ENCODE measurements at places on chromosomes 7 and 10. TPM values are rescaled to one million over a fixed set of nuclear protein-coding genes. Genes with fewer than 3 reads are reported as not detected.

- H3K27me3 ChIP-seq, result no peaks in the 10 kb centered on the region
- no peaks in the 10 kb centered on the region for H3K36me3 ChIP-seq
- H3K4me1 ChIP-seq, result no peaks in the 10 kb centered on the region
- no peak overlapping the region for H3K27ac ChIP-seq
- DNase-seq, result no peak
- no peak overlapping the region for H3K4me3 ChIP-seq
Measured at GRCh38 chr10:20948686-20949327, 51.7 kb upstream of the NEBL start.

- no peaks in the 10 kb centered on the region for H3K36me3 ChIP-seq
- no peak for DNase-seq
- no peak overlapping the region for H3K27ac ChIP-seq
- H3K27me3 ChIP-seq, result no peaks in the 10 kb centered on the region
Measured at GRCh38 chr10:76549171-76549570, 1088.4 kb downstream of the KCNMA1 start.

DNA sequence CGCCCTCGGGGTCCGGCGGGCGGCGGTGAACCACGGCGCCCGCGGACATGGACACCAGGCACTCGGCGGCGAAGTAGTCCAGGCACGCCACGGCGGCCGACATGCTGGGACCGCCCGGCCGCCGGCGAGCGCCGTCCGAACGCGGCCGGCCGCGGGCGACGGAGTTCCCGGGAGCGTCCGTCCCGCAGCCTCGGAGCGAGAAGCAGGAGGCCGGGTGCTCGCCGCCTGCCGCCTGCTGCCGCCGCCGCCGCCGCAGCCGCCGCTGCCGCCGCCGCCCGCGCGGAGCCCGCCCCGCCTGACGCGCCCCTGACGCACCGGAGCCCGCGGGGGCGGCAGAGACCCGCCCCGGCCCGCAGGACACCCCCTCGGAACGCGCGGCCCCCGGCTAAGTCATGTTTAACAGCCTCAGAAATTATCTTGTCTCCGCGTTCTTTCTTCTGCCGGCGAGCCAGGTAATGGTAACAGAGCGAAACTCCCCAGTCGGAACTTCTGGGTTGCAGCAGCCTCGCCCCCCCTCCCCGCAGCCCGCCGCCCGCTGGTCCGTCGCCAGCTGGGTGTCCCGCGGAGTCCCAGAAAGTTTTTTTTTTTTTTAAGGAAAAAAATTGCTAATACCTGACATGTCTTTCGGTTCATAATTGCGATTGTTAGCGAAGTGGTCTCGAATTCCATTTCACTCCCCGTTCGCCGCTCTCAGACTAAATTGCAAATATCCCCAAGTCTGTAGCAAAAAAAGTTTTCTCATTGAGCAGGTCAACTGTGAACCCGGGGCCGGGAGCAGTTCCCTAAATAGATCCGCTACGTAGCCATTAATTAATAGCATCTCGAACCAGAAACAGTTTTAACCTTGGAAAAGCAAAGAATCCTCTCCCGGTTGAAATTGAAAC is at the start of gene KLF14:
Gene KLF14, minus strand, starts transcription at position 277 of the 884 bp plus-strand sequence. Its CDS starts 174 bp downstream, at position 103.
- H3K27me3 ChIP-seq, result peaks cover 79% of the 10 kb centered on the region
- H3K36me3 ChIP-seq, result no peaks in the 10 kb centered on the region
- no peak for DNase-seq
- peak within 1 kb of the TSS; percentile 45 for H3K27ac ChIP-seq
- H3K4me1 ChIP-seq, result no peaks in the 10 kb centered on the region

GRCh38 chr10:33293076-33293475 is 41.4 kb downstream of the NRP1 start:
- H3K4me1 ChIP-seq, result no peaks in the 10 kb centered on the region
- no peak overlapping the region for H3K27ac ChIP-seq
- no peak overlapping the region for H3K4me3 ChIP-seq
- H3K27me3 ChIP-seq, result no peaks in the 10 kb centered on the region
- DNase-seq, result no peak

DNA sequence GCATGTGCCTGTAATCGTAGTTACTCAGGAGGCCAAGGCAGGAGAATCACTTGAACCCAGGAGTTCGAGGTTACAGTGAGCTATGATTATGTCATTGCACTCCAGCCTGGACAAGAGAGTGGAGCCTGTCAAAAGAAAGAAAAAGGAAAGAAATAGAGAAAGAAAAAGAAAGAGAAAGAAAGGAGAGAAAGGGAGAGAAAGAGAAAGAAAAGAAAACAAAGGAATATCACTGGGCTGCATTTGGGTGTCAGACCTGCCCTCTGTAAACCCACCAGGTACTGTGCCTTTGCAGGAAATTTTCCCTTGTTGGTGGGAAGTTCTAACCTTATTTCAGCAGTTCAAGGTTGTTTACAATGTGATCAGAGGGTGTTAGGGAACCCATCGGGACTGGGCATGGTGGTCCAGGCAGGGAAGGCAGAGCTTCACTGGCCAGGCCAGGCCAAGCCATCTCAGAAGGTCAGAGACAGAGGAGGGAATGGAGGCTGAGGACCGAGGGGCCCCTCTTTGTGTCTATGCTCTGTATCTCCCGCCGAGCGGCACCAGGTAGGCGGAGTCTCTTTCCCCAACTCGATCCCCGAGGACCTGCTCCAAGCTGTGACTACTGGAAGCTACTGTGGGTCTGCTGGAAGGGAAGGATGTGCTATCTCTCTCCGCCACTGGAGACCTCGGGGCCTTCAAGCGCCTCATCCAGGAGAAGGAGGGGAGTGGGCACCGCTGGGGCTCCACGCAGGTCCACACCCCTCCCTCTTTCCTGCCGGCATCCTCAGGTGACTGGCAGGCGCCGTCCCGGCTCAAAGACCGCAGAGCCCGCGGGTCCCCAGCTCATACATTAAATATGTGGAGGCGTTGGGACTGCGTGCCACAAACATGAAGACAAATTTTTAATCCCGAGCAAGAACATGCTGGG is 15.2 kb upstream of the KAZALD1 start:
- H3K27ac ChIP-seq, result no peak overlapping the region
- DNase-seq, result no peak
- H3K4me1 ChIP-seq, result peaks cover 15% of the 10 kb centered on the region
- H3K4me3 ChIP-seq, result no peak overlapping the region
- no peaks in the 10 kb centered on the region for H3K27me3 ChIP-seq

GRCh38 chr10:6213908-6214307 is 11.2 kb downstream of the PFKFB3 start:
- no peaks in the 10 kb centered on the region for H3K27me3 ChIP-seq
- peaks cover 4% of the 10 kb centered on the region for H3K4me1 ChIP-seq
- H3K4me3 ChIP-seq, result no peak overlapping the region
- no peak overlapping the region for H3K27ac ChIP-seq
- peaks cover 4% of the 10 kb centered on the region for H3K36me3 ChIP-seq

OPN1SW gene
- not detected for total RNA-seq

GRCh38 chr10:111142092-111142768 is 65.4 kb downstream of the ADRA2A start:
- H3K27ac ChIP-seq, result no peak overlapping the region
- no peaks in the 10 kb centered on the region for H3K4me1 ChIP-seq
- no peaks in the 10 kb centered on the region for H3K27me3 ChIP-seq
- no peak for DNase-seq
- H3K36me3 ChIP-seq, result no peaks in the 10 kb centered on the region
- H3K4me3 ChIP-seq, result no peak overlapping the region

DNA sequence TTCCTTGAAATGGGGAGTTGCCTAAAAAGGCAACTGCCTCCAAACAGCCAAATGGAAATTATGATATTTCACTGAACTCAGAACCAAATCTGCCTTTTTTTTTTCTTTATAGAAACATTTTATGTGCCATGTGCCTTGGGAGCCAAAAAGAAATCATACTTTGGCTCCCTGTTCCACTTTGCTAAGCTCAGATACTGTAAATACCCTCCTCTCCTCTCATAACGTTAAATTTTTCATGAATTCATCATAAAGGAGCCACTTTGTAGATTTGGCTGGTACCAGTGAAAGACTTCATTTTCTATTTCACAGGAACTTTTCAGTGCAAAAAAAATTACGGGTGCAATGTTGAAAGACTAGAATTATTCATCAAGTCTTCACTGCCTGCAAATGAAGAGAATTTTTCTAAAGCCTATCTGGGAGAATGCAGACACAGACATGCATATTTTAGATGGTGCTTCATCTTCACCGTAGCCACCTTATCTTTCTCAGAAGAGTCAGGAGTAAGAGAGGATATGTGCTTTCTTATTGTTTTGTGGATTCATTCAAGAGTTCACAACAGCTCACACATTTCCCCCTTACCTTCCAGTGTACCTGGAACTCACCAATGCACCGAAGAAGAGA is 742.3 kb upstream of the GALNT17 start:
- H3K27ac ChIP-seq, result no peak overlapping the region
- H3K27me3 ChIP-seq, result no peaks in the 10 kb centered on the region
- no peak overlapping the region for H3K4me3 ChIP-seq
- no peaks in the 10 kb centered on the region for H3K36me3 ChIP-seq
- DNase-seq, result no peak
- H3K4me1 ChIP-seq, result no peaks in the 10 kb centered on the region

DNA sequence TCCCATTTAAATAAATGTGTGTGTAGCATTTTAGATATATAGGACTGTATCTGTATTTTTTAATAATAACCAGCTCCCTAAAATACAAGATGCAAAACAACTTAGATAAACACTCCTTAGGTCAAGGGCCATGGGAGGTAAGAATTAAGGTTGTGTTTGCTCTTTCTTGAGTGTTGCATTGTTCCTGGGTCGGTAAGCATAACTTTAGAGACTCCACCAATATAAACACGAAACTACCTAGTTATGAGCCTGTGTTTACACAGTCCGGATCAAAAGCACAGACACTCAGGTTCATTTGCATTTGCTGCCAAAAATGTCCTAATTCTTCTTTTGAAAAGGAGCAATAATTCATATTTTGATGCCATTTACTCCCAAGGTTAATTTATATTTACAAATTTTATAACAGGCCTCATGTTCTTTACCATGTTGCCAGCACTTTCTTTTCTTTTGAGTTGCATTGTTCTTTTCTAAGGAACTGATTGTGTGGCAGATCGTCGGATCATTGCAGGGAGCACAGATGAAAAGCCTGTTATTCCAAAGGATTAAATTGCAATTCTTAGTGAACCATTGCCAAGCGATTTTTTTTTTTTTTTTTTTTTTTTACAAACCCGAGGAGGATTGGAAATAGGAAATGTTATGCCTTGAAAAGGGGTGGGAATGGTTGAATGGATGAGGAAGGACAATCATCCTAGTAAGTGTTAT is 45.8 kb upstream of the GLCCI1 start:
- no peak overlapping the region for H3K27ac ChIP-seq
- no peak overlapping the region for H3K4me3 ChIP-seq
- H3K27me3 ChIP-seq, result no peaks in the 10 kb centered on the region
- no peak for DNase-seq
- H3K4me1 ChIP-seq, result no peaks in the 10 kb centered on the region

DNA sequence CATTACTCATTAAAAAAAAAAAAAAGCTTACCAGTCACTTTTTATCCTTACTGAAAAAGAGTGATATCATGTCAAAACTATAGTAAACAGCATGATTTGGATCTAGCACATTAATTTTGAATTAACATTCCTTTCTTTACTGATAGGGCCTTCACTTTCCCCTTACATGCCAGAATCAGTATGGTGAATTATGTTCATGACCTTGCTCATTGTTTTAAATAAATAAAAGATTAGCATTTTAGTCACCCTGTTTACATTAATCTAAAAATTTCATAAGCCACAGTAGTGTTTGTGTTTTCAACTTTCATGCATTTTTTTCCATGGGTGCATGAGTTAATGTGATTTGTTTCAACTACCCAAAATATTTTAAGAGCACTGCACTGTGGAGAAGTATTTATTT is 160.8 kb downstream of the TFEC start:
- H3K27me3 ChIP-seq, result no peaks in the 10 kb centered on the region
- no peak overlapping the region for H3K4me3 ChIP-seq
- no peaks in the 10 kb centered on the region for H3K36me3 ChIP-seq
- no peak for DNase-seq

DNA sequence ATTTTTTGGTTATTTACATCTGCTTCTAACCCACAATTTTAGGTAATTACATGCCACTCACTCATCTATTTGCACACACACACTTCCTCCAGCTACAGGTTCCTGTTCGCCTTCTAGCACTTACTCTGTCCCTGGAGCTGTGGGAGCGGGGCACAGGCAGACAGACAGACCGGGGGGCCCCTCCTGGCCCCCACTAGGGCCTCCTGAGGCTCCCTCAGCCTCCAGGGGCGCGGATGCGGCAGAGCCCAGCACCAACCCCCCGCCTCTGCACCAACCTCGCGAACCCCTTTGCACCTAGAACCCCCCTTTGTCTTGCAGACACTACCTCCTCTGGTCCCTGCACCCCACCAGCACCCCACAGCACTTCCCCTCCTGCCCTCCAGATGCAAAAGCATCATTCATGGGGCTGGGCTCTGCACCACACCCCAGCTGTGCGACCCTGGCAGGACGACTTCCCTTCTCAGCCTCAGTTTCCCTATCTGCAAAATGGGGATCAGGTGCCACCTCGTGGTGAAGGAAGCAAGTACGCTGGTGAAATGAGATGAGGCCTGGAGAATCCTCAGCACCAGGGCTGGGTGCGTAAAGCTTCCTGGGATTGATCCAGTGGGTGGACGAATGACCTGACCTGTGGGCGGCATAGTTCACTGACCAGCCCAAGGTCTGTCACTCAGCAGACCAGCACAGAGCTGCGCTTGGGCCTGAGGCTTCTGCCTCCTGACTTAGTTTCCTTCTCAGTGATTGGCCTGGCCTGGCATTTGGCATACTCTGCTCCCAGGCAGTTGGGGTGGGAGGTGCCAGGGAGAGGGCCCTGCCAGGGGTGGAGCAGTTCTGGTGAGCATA is 37.9 kb downstream of the ELFN1 start:
- no peaks in the 10 kb centered on the region for H3K36me3 ChIP-seq
- H3K4me1 ChIP-seq, result no peaks in the 10 kb centered on the region
- H3K27me3 ChIP-seq, result peaks cover 4% of the 10 kb centered on the region
- no peak overlapping the region for H3K27ac ChIP-seq
- peak; percentile 20 for DNase-seq

Data from breast epithelium (tissue), 4 donors.